ENCODE measurements at places on chromosomes 13 and 19. TPM values are rescaled to one million over a fixed set of nuclear protein-coding genes. Genes with fewer than 3 reads are reported as not detected.

RDH8 gene
- total RNA-seq, result not detected

DNA sequence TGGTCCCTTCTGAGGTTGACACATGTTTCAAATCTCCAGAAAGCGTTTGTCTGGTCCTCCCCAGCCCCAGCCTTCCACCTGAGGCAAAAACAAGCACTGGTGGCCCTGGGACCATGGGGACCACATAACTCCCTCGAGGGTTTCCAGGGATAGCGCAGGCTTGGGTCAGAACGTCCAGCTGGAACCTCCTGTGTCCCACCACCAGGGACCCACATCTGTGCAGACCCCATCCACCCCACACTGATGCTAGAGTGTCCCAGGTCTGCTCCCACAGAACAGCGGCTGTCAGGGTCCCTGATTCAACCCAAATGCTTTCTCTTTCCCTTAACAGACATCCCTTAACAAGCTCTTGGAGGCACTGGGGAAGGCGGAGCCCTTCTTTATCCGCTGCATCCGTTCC, 29.6 kb upstream of the USE1 start:
- no peak overlapping the region for H3K4me3 ChIP-seq
- no peaks in the 10 kb centered on the region for H3K27me3 ChIP-seq
- H3K36me3 ChIP-seq, result peaks cover 73% of the 10 kb centered on the region
- no peak overlapping the region for H3K27ac ChIP-seq
- peaks cover 42% of the 10 kb centered on the region for H3K4me1 ChIP-seq

GRCh38 chr13:30789166-30789862, 54.0 kb downstream of the ALOX5AP start:
- H3K36me3 ChIP-seq, result peaks cover 25% of the 10 kb centered on the region
- H3K4me3 ChIP-seq, result no peak overlapping the region
- H3K27ac ChIP-seq, result no peak overlapping the region
- H3K4me1 ChIP-seq, result peaks cover 15% of the 10 kb centered on the region
- H3K27me3 ChIP-seq, result no peaks in the 10 kb centered on the region

GRCh38 chr19:32550666-32551065, 30.3 kb upstream of the PDCD5 start:
- no peak overlapping the region for H3K27ac ChIP-seq
- H3K4me1 ChIP-seq, result no peaks in the 10 kb centered on the region
- no peaks in the 10 kb centered on the region for H3K36me3 ChIP-seq
- no peak overlapping the region for H3K4me3 ChIP-seq
- no peak for DNase-seq

DNA sequence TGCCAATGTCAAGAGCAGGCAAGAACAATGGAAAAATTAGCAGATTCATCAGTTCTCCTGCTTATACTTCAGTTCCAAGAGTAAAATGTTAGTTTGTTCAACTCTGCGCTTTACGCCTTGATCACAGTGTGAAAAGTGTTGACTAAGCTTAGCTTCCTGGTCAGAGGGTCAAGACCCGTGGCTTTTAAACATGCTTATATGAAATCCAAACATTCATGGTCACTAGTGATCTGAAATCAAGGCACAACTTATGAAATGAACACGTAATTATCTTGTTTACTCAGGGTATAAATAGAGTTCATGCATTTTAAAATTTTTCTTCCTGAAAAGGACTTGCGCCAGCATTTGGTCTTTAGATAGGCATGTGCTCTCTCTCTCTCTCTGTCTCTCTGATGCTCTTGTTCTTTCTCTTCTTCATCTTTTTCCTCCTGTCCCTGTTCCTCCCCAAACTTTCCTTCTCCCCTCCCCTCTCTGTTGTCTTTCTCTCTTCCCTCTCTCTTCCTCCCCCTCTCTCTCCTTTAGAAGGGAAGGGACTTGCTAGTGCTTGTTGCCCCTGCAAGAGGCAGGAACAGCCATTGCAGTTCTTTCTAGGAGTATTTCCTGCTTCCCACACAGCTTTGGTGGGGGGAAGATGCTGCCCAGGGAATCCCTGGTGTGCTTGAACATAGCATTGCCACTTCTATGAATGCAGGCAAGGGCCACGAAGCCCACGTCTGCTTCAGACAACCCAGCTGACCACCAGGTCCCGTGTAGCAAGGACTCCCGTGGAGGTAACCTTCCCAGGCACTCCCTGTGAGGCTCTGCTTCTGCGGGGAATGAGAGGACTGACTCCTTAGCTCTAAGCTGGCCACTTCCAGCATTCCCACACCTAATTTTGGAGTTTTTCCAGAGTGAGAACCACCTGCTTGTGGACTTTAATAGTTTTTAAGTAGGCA, 7.1 kb upstream of the ZNF536 start:
- no peak for DNase-seq
- no peaks in the 10 kb centered on the region for H3K27me3 ChIP-seq
- H3K27ac ChIP-seq, result no peak overlapping the region
- peaks cover 14% of the 10 kb centered on the region for H3K4me1 ChIP-seq
- no peaks in the 10 kb centered on the region for H3K36me3 ChIP-seq
- no peak overlapping the region for H3K4me3 ChIP-seq

DNA sequence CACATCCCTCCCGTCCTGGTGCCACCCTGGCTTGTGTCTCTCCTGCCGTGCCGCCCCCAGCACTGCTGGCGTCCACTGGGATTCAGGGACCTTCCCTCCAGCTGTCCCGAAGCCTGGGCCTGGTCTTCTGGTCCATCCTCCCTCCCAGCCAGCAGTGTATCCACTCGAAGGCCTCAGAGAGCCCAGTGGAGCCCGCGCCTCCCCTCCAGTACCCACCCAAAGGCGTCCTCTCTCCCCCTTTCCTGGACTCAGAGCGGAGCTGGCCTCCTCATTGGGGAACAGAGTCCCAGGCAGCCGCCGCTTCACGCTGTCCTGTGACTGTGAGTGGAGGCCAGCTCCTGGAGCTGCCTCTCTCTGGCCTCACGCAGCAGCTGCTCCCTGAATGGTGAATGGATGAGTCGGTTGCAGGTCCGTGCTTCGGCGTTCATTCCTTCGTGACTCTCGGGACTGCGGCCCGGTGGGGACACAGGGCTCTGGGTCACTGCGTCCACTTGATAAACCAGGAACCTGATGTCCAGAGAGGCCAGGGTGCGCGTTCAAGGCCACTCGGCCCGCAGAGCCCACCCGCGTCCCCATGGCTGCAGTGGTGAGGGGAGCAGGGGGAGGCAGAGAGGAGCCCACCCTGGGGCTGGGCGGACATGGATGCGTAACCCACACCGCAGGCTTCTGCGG, 12.1 kb downstream of the ONECUT3 start:
- no peak overlapping the region for H3K27ac ChIP-seq
- no peak for DNase-seq
- H3K36me3 ChIP-seq, result no peaks in the 10 kb centered on the region
- peaks cover 5% of the 10 kb centered on the region for H3K4me1 ChIP-seq
- H3K27me3 ChIP-seq, result peaks cover 100% of the 10 kb centered on the region

GRCh38 chr13:92164822-92165221, 766.4 kb downstream of the GPC5 start:
- no peak overlapping the region for H3K4me3 ChIP-seq
- no peaks in the 10 kb centered on the region for H3K4me1 ChIP-seq
- no peaks in the 10 kb centered on the region for H3K27me3 ChIP-seq
- no peaks in the 10 kb centered on the region for H3K36me3 ChIP-seq
